Aorta (tissue), 5 donors: ENCODE measurements at places on chromosomes 2 and 18. TPM values are rescaled to one million over a fixed set of nuclear protein-coding genes. Genes with fewer than 3 reads are reported as not detected.

CACNB4 gene
- total RNA-seq: 14.3 TPM

DNA sequence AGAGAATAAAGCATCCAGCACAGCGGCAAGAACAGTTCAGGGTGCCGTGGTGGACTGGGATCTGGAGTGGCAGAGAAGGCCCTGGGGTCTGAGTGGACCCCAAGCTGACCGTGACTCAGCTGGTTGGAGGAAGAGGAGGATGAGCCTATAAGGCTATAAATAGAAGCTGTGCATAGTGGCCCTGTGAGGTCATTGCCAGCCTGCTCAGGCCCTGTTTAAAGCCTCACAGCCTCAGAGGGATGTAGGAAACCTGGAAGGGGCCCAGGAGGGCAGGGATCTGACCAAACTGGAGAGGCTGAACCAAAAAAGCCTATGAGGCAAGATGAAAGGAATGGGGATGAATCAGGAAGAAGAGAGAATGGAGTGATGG lies 11.3 kb upstream of the DES start:
- H3K36me3 ChIP-seq: no peaks in the 10 kb centered on the region
- peak; percentile 91 for DNase-seq
- no peaks in the 10 kb centered on the region for H3K4me1 ChIP-seq
- H3K27me3 ChIP-seq: no peaks in the 10 kb centered on the region
- peak overlapping the region; percentile 81 for H3K27ac ChIP-seq
- H3K4me3 ChIP-seq: no peak overlapping the region

DNA sequence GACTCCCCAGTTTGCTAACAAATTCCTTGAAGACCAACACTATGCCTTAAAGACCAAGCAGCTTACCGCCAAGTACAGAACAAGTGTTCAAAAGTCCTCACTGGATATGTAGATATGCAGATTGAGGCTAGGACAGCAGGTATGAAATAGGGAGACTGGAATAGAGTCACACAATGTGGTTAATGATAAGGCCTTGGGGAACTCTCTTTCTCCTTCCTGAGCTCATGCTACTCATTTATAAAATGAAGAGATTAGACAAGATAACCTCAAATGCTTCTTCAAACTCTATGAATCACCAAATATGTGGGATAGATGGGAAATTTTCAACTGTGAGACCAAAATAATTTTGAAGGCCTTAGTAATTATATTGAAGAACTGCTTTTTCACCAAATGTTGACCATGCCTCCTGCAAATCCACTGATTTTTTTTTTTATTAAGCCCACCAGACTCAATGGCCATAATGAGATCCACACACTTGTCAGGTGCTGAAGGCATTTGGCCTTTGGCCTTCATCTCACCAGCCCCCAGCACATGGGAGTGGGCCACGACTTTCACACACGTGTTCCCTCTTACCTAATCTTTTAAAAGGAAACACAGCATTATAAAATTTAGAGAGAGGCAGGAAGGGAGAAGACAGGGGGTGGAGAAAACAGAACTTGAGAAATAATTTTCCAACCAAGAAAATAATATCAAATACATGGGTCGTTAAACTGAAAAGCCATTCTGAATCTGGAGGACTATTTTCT lies 181.5 kb downstream of the EN1 start:
- H3K4me1 ChIP-seq: peaks cover 4% of the 10 kb centered on the region
- H3K36me3 ChIP-seq: no peaks in the 10 kb centered on the region
- no peaks in the 10 kb centered on the region for H3K27me3 ChIP-seq

- H3K27ac ChIP-seq: no peak overlapping the region
- DNase-seq: no peak
- H3K4me3 ChIP-seq: no peak overlapping the region
- H3K36me3 ChIP-seq: peaks cover 1% of the 10 kb centered on the region
- H3K27me3 ChIP-seq: no peaks in the 10 kb centered on the region
Measured at GRCh38 chr2:54895730-54896129, 154.5 kb downstream of the RTN4 start.

DNA sequence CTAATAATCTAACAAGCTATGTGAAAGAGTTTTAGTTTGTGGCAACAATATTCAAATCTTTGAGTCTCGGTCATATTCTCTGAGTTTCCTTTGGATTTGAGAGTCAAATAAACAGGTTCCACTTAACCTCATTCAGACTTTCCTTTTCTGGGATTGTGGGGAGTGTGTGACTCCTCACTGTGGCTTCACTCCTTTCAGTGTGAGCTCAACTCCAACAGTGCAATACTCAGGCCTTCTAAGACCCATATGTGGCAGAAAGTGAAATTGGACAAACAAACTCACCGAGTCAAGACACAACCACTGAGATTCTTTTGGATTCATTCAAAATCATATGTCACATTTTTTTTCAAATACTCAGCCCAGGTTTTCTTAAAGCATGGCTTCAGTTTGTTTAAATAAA lies 25.4 kb downstream of the SLC9A4 start:
- H3K27me3 ChIP-seq: no peaks in the 10 kb centered on the region
- H3K27ac ChIP-seq: no peak overlapping the region
- no peaks in the 10 kb centered on the region for H3K36me3 ChIP-seq
